ENCODE measurements at places on chromosomes 2 and 18.
A peak's percentile ranks its signal among the peaks of the same experiment; 100 is the strongest.

DNA sequence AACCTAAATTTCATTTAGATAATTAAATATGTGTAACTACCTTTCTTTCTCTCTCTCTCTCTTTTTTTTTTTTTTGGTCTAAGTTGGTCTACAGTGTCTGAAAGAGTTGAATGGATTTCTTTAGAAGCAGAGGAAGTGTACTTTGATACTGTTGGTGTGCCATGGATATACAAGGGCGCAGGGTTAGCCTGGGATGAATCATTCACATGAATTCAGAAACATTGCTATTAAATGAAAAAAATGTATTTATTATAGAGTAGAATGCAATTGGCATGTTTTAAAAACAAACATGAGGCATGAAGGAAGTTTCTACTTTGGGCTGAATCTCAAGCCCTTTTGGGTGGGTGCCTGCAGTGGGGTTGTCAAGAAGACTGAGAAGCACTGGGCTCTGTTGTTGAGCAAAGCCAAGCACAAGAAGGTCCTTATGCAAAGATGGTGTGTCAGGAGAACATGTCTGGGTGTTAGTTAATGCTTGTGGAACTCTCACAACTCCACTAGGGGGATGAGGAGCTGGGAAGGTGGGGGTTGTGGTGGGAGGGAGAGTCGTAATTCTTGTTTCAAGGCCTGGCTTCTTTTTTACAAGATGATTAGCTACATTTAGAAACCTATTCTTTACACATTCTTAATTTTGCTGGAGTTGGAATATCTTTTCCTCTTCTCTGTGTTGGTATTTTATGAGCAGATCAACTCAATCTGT is 57.9 kb downstream of the LYPD6 start:
- no peak for DNase-seq

- DNase-seq: no peak
Observed at GRCh38 chr2:144937910-144938709, 418.2 kb upstream of the ZEB2 start.

GRCh38 chr2:48112911-48113680 is 206.8 kb upstream of the FBXO11 start:
- DNase-seq: no peak

GRCh38 chr2:210568108-210568507 is 11.7 kb downstream of the CPS1 start:
- DNase-seq: no peak

DNA sequence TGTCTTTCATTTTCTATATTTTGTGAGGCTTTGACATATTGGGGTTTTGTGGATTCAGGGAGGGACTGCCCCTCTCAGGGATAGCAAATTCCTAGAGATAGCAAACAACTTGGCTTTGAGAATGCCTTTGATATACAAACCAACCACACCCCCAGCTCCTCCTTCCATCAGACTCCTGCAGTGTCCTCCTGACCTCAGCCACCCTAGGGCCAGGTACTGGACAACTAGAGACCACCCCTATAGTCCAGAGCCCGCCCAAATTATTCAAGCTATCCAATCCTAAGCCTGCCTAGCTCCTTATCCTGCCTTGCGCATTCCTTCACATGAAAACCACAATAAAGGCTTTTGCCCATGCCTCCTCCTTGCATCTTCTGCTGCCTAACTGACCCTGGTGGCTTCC is 22.9 kb upstream of the STAM2 start:
- no peak for DNase-seq

GRCh38 chr18:76174451-76174850 is 320.6 kb downstream of the ZNF516 start:
- no peak for DNase-seq

- DNase-seq: no peak
Observed at GRCh38 chr2:227862227-227862740, 9.1 kb upstream of the DAW1 start.

DNA sequence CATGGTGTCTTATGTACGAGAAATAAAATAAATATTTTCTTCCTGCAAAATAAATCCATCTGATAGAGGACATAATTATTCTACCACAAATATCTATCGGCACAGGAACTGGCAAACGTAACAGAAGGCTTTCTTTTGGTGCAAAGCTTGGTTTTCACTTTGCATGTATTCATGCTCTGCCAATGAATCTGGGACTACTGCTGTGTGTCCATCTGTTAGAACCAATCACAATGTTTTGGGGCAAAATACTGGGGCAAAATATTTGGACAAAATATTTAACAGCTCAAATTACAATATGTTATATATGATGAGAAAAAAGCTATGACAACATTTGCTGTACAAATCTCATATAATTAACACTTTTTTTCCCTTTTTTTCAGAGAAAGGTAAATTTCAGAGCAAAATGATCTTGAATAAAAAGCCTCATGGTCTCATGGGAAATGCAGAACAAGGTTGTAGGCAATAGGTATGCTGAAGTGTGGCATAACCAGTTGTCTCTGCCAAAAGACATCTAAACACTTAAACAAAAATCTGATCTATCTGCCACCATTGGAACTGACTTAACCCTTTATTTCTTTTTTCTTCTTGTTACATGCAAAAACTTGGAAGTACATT is 923.2 kb downstream of the CPS1 start:
- no peak for DNase-seq

GRCh38 chr18:26462355-26462754 is 86.0 kb downstream of the KCTD1 start:
- DNase-seq: no peak

- no peak for DNase-seq
Observed at GRCh38 chr2:177599139-177599688, 206.6 kb downstream of the AGPS start.

GRCh38 chr18:3513481-3513880 is 63.5 kb downstream of the TGIF1 start:
- DNase-seq: no peak

- DNase-seq: no peak
Observed at GRCh38 chr2:121351521-121352318, 66.7 kb upstream of the TFCP2L1 start.

DNA sequence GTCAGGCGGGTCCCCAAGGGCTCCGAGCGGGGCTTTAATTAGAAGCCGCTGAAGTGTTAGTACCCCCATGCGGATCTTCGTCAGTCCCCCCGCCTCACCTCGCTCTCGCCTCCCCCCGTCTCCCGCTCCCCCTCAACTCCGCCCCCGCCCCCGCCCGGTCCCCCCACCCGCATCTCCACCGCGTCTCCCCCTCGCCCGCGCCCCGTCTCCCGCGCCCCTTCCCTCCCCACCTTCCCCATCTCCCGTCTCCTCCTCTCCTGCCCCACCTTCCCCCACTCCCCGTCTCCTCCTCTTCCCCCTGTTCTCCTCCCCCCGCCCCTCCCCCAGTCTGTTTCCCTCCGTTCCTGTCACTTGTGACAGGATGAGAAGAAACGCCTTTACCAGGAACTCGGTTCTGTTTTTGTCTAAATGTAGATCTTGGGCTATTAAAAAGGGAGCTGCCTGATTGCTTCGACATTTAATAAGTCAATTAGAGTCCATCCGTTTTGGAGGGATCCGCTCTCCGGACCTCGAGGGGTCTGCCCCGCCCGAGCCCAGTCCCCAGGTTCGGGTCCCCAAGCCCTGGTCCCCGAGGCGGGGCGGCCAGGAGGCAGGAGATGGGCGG is 969 bp upstream of the ALKAL2 start:
- DNase-seq: no peak

DNA sequence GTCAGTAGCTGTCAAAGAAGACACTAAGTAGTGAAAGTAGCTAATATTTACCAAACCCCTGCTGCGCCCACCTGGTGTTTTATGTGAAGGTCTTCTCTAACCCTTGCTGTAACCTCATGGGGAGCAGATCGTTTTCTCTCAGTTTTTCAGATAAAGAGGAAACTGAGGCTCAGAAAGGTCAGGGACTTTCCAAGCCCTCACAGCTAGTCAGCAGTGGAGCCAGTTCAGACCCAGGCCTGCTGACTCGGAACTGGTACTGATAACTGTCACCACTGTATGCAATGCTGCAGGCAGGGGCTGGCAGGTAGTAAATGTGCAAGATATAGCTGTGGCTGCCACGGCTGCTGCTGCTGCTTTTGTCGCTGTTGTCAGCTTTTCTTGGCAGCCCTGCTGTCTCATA is 69.1 kb downstream of the LRRFIP1 start:
- peak; percentile 56 for DNase-seq

GRCh38 chr18:58098706-58099105 is 54.7 kb downstream of the NEDD4L start:
- DNase-seq: no peak

DNA sequence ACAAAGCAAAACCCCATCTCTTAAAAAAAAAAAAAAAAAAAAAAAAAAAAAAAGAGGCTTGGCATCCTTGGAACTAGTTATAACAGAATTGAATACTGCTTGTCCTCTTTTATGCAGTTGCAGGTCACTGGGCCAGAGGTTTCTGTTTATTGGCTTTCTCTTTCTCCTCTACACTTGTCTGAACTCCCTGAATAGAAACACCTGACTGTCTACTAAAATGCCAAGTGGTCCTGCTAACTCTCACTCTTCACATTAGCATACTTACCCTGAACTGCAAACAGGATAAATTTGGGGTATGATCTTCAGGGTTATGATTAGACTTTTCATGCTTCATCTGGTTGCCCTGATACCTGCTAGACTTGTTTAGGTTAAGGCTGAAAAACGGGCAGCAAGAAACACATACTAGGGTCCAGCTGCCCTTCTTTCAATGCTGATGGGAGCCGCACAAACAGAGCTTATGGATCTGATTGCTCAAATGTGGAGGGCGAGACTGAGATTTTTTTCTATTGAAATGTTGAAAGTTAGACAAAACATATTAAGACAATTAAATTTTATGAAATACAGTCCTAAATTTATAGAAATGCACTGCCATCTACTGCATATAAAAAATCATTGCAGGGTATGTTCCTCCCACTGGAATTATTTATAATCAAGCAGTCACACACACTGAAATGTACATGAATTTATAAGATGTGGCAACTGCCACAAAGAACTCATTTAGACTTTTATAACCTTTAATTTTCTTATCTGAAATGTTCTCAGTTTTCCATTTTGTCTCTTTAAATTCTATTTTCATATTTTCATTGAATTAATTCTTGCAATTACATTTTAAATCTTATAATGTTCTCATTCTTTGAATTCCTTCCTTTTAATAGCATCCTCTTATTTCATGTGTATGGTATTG is 40.8 kb downstream of the GTF3C3 start:
- no peak for DNase-seq

- DNase-seq: no peak
Observed at GRCh38 chr2:109473616-109474318, 140.0 kb downstream of the SEPTIN10 start.

GRCh38 chr2:240614391-240614790 is 10.9 kb upstream of the GPR35 start:
- DNase-seq: no peak

- no peak for DNase-seq
Observed at GRCh38 chr2:203077451-203077850, 62.8 kb downstream of the NBEAL1 start.

DNA sequence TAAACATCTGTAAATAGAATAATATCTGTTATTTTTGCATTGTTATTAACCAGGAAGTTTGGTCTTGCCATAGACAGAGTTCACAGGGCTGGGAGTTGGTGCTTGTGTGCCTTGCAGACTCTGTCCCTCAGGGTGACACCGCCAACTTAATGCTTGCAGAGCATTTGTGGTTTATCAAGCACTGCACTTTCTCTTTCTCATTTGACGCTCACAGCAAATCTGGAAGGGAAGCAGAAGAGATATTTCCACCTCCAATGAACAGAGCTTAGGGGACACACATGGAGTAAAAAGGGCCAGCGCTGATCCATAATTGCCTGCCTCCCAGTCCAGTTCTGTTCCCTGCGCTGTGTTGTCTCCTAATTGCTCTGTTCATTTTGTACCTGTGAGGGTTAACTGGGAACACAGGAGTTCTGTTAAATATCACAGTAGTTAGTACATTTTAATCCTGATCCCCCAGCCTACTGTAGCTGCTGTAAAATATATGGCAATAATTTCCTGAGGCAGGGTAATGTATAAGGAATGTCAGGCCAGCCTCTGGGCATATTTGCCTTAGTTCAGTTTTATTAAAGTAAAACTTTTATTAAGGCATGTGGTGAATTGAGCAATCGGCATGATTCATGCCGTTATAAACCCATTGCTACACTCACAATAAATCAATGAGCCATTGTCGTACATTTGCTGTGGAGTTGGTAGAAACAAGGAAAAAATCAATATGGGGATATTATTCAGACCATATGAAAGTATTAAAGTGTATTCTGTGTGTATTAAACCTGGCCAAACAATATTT is 182.5 kb upstream of the OSR1 start:
- DNase-seq: no peak

GRCh38 chr2:179097131-179097530 is 47.2 kb upstream of the CCDC141 start:
- no peak for DNase-seq

DNA sequence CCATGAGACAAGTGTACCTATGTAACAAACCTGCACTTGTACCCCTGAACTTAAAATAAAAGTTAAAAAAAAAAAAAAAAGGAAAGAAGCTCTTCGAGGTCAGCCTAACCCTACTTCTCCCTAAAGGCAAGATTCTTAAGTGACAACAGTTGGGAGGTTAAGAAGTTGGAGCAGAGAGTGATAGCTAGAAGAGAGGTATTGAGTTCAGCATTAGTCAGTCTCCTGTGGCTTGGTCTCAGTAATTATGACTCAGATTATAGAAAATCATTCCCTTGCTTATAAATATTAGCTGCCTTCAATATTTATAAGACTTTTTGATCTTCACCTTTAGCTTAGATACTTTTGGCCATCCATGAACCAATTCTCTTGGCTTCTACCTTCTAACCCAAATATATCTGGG is 926.8 kb upstream of the SLC39A10 start:
- no peak for DNase-seq

DNA sequence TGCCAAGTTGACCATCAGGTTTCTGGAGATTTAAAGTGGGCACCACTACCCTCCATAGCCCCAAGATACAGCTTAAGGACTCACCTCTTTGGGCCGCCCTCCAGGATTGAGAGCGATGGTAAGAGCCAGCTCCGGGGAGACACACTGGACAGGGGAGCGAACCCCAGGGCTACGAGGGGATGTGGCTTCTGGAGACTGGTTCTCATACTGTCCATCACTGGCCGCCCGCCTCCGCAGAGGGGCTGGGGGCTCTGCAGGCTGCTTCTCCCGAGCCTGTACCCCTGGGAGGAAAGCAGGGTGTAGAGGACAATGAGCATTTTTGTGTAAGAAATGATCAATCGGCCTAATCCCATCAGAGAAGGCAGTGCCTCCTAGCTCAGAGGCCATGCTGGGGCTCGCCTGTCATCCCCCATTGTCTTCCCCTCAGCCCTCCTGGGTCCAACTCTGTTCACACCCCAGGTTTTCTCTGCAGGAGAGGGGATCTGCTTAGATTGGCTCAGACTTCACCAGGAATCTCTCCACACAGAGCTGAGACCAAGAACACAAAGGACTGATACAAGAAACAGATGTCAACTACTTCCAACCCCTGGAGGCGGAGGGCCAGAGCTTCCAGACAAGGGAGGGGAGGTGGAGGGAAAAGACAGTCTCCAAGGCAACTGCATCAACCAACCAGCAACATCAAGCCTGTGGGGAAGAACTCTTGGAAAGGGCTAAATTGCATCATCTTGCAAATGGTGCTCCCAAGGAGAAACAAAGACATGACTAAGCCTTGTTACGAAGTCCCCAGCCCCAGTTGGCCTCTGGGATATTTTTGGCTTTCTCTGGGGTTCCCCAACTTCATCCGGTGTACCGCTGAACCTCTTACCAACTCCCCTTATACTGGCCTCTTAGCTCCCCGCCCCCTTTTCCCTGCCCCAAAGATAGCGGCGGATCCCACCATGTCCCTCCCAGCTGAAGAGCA is 166.6 kb downstream of the TNS1 start:
- DNase-seq: peak; percentile 79

GRCh38 chr2:45919711-45920111 is 268.2 kb downstream of the PRKCE start:
- no peak for DNase-seq

- no peak for DNase-seq
Observed at GRCh38 chr2:204909791-204910190, 364.5 kb downstream of the PARD3B start.
